ENCODE measurements at places on chromosomes 2 and 18. TPM values are rescaled to one million over a fixed set of nuclear protein-coding genes. Genes with fewer than 3 reads are reported as not detected.

MEP1B gene
- total RNA-seq = under 0.01 TPM

ZNF397 gene
- 35.9 TPM for total RNA-seq

LAPTM4A gene
- 41.6 TPM for total RNA-seq

TEKT4 gene
- not detected for total RNA-seq

ITSN2 gene
- 17.2 TPM for total RNA-seq

SMYD1 gene
- not detected for total RNA-seq

CFAP221 gene
- total RNA-seq = 6.4 TPM

LINC00305 gene
- total RNA-seq = not detected

RFX8 gene
- total RNA-seq = 0.49 TPM

TLX2 gene
- total RNA-seq = not detected

ABCB11 gene
- 0.25 TPM for total RNA-seq

SPDYA gene
- 1.5 TPM for total RNA-seq

RNPEPL1 gene
- total RNA-seq = 7.1 TPM
